ENCODE measurements at places on chromosomes 11 and 22. TPM values are rescaled to one million over a fixed set of nuclear protein-coding genes. Genes with fewer than 3 reads are reported as not detected.

DNA sequence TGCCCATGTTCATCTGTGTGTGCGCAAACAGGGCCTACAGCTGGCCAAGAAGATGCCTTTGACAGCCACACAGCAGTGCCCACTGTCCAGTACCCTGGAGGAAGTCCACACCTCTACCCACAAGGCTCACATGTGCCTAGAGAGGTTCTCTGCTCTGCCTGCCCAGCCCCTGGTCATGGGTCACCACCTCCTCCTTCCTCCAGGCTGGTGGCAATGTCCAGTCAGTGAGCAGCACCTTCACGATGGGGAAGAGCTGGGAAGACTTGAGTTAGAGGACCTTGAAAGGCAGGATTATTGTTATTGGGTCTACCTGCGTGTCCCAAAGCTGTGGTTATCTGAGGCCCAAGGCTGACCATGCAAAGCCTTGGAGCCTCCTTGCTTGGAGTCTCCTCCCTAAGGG lies 28.4 kb upstream of the TTC12 start:
- DNase-seq: no peak
- H3K4me1 ChIP-seq: peaks cover 18% of the 10 kb centered on the region
- H3K27me3 ChIP-seq: peaks cover 4% of the 10 kb centered on the region
- H3K27ac ChIP-seq: no peak overlapping the region
- H3K4me3 ChIP-seq: no peak overlapping the region
- H3K36me3 ChIP-seq: no peaks in the 10 kb centered on the region

- peaks cover 3% of the 10 kb centered on the region for H3K27me3 ChIP-seq
- H3K4me1 ChIP-seq: peaks cover 35% of the 10 kb centered on the region
- H3K4me3 ChIP-seq: no peak overlapping the region
- no peak for DNase-seq
- H3K27ac ChIP-seq: no peak overlapping the region
Measured at GRCh38 chr11:57422669-57423068, 4.3 kb downstream of the SLC43A3 start.

DNA sequence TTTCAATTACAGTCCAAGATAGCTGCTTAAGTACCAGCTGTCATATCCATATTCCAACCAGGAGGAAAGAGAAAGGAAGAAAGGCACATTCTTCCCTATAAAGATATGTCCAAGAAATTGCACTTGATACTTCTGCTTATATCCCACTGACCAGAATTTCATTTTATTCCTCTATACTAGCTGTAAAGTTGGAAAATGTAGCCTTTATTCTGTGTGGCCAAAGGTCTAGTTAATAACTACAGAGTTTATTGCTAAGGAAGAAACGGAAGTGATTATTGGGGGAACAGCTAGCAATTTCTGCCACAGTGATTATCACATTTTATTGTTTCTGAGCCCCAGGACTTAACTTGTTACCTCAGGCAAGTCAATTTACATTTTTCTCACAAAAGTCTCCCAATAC lies 213.8 kb downstream of the TTC28 start:
- no peak overlapping the region for H3K27ac ChIP-seq
- H3K36me3 ChIP-seq: peaks cover 2% of the 10 kb centered on the region
- no peak overlapping the region for H3K4me3 ChIP-seq
- H3K27me3 ChIP-seq: no peaks in the 10 kb centered on the region
- DNase-seq: no peak
- peaks cover 4% of the 10 kb centered on the region for H3K4me1 ChIP-seq

GRCh38 chr22:43852573-43853327 lies 9.6 kb downstream of the SULT4A1 start:
- peak overlapping the region; percentile 85 for H3K27ac ChIP-seq
- H3K4me3 ChIP-seq: no peak overlapping the region
- no peak for DNase-seq
- no peaks in the 10 kb centered on the region for H3K27me3 ChIP-seq
- no peaks in the 10 kb centered on the region for H3K4me1 ChIP-seq

DNA sequence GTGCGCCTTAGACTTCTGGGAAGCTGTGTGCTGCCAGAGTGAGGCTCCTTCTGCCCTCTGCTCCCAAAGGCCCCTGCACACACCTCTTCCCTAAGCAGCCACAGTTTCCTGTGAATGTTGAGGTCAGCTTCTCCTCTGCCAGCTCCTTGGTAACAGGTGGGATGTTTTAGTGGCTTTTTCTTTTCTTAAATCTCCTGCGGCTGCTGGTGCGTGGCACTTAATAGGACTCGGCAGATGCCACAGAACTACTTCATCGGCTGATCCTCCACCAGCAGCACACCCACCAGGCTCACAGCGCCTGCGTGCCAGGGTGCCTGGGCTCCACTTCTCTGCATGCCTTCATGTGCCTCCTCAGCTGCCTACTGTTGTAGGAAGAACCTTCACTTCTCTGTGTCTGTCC lies 87.8 kb downstream of the RCN1 start:
- H3K4me1 ChIP-seq: peaks cover 5% of the 10 kb centered on the region
- DNase-seq: no peak
- peaks cover 7% of the 10 kb centered on the region for H3K27me3 ChIP-seq
- H3K27ac ChIP-seq: no peak overlapping the region

GRCh38 chr11:57648801-57649735 lies 644 bp downstream of the YPEL4 start:
- H3K27ac ChIP-seq: peak overlapping the region; percentile 85
- peak overlapping the region; percentile 93 for H3K4me3 ChIP-seq
- DNase-seq: peak; percentile 39

GRCh38 chr11:112789481-112789880 lies 171.7 kb upstream of the NCAM1 start:
- peaks cover 14% of the 10 kb centered on the region for H3K4me1 ChIP-seq
- no peak for DNase-seq
- H3K27ac ChIP-seq: no peak overlapping the region
- H3K36me3 ChIP-seq: no peaks in the 10 kb centered on the region

- DNase-seq: no peak
- no peak overlapping the region for H3K27ac ChIP-seq
- no peaks in the 10 kb centered on the region for H3K27me3 ChIP-seq
- no peaks in the 10 kb centered on the region for H3K36me3 ChIP-seq
Measured at GRCh38 chr22:49592780-49593501, 234.7 kb downstream of the BRD1 start.

DNA sequence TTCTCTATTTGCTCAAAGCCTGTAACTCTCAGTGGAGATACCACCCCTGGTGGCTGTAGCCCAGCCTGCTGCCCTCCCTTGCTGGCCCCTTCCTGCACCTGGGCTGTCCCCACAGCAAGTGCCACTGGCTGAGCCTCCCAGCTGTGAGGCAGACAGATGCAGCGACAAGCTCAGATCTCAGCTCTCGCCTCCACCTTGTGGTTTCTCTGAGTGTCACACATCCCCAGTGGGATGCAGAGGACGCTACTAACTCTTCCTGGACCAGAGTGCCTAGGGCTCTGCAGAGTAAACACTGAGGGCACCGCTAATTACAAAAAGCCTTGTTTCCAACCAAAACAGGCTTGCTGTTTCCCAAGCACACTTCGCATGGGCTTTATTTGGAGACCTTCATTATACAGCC lies 8.9 kb downstream of the YPEL1 start:
- no peaks in the 10 kb centered on the region for H3K36me3 ChIP-seq
- peak overlapping the region; percentile 10 for H3K27ac ChIP-seq
- no peaks in the 10 kb centered on the region for H3K27me3 ChIP-seq
- H3K4me3 ChIP-seq: no peak overlapping the region
- peaks cover 6% of the 10 kb centered on the region for H3K4me1 ChIP-seq

- no peaks in the 10 kb centered on the region for H3K36me3 ChIP-seq
- peaks cover 21% of the 10 kb centered on the region for H3K4me1 ChIP-seq
- no peak overlapping the region for H3K4me3 ChIP-seq
- no peak for DNase-seq
Measured at GRCh38 chr11:27416568-27417176, 53.7 kb upstream of the CCDC34 start.

- peaks cover 3% of the 10 kb centered on the region for H3K36me3 ChIP-seq
- H3K4me3 ChIP-seq: no peak overlapping the region
- H3K4me1 ChIP-seq: peaks cover 14% of the 10 kb centered on the region
- H3K27me3 ChIP-seq: no peaks in the 10 kb centered on the region
- no peak overlapping the region for H3K27ac ChIP-seq
Measured at GRCh38 chr22:20037419-20037818, 16.5 kb downstream of the TANGO2 start.

GRCh38 chr11:35891096-35891495 lies 52.8 kb upstream of the LDLRAD3 start:
- H3K36me3 ChIP-seq: no peaks in the 10 kb centered on the region
- H3K27ac ChIP-seq: no peak overlapping the region
- DNase-seq: no peak
- no peaks in the 10 kb centered on the region for H3K27me3 ChIP-seq

- peaks cover 3% of the 10 kb centered on the region for H3K4me1 ChIP-seq
- DNase-seq: no peak
- H3K27me3 ChIP-seq: no peaks in the 10 kb centered on the region
- H3K27ac ChIP-seq: no peak overlapping the region
Measured at GRCh38 chr11:72305077-72305476, 61.1 kb upstream of the PHOX2A start.

- H3K4me3 ChIP-seq: no peak overlapping the region
- peaks cover 11% of the 10 kb centered on the region for H3K27me3 ChIP-seq
- no peak overlapping the region for H3K27ac ChIP-seq
- no peaks in the 10 kb centered on the region for H3K4me1 ChIP-seq
- H3K36me3 ChIP-seq: no peaks in the 10 kb centered on the region
- no peak for DNase-seq
Measured at GRCh38 chr11:35042224-35042623, 96.7 kb upstream of the CD44 start.

DNA sequence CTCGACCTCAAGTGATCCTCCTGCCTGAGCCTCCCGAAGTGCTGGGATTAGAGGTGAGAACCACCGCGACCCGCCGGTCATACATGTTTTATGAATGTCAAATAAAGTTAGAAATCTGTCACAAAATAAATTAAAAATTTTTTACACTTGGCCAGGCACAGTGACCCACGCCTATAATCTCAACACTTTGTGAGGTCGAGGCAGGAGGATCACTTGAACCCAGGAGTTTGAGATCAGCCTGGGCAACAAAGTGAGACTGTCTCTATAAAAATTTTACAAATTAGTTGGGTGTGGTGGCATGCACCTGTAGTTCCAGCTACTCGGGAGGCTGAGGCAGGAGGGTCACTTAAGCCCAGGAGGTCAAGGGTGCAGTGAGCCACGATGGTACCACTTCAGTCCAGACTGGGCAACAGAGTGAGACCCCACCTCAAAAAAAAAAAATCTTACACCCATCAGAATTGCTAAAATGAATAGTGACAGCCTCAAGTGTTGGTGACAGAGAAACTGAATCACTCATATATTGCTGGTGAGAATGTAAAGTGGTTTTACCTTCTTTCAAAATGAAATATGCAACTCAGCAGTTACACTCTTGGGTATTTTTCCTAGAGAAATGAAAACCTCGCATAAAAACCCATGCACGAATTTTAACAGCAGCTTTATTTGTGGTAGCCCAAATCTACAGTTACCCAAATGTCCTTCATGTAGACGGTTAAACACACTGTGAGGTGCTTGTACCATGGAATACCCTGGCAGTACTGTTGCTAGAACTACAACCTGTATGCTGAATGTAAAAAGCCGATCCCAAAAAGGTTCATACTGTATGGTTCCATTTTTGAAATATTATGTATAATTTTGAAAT lies 55.4 kb downstream of the MED15 start:
- H3K36me3 ChIP-seq: peaks cover 30% of the 10 kb centered on the region
- peaks cover 4% of the 10 kb centered on the region for H3K4me1 ChIP-seq

DNA sequence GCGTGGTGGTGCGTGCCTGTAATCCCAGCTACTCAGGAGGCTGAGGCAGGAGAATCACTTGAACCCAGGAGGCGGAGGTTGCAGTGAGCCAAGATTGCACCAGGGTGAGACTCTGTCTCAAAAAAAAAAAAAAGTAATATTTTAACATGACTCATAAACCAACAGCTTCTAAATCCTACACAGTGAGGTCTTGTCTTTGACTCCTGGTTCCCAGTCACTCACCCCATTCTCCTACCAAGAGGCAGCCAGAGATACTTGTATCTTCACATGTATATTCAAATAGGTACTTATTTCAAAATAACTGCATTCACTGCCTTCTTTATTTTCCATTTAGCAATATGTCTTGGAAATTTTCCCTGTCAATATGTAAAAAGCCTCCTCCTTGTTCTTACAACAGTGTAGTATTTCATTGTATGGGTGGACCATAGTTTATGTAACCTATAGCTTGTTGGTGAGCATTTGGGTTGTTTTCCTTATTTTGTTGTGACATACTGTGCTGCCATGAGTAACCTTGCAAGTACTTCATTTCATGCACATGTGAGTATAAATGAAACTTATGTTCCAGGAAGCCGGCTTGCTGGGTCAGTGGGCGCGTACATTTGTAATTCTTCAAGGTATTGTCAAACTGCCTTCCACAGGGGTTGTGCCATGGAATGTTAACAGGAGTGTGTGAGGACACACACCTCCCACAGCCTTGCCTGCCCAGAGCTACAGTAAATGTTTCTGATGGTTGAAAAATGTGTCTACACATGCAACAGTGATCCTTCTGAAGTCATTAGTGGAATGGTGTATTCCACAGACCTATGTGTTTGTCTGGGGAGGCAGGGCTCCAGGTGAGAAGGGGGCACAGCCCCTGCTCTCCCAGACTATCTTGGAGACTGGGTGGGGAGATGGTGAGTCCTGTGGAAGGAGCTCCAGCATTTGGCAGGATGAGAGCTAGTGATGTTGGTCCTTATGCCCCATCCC lies 47.9 kb downstream of the OSBP2 start:
- no peaks in the 10 kb centered on the region for H3K27me3 ChIP-seq
- H3K4me1 ChIP-seq: no peaks in the 10 kb centered on the region
- no peak overlapping the region for H3K27ac ChIP-seq
- no peak overlapping the region for H3K4me3 ChIP-seq
- no peaks in the 10 kb centered on the region for H3K36me3 ChIP-seq
- DNase-seq: no peak

- H3K36me3 ChIP-seq: no peaks in the 10 kb centered on the region
- no peak for DNase-seq
- H3K4me1 ChIP-seq: peaks cover 15% of the 10 kb centered on the region
- H3K27ac ChIP-seq: no peak overlapping the region
Measured at GRCh38 chr11:35349897-35350296, 69.5 kb downstream of the SLC1A2 start.

DNA sequence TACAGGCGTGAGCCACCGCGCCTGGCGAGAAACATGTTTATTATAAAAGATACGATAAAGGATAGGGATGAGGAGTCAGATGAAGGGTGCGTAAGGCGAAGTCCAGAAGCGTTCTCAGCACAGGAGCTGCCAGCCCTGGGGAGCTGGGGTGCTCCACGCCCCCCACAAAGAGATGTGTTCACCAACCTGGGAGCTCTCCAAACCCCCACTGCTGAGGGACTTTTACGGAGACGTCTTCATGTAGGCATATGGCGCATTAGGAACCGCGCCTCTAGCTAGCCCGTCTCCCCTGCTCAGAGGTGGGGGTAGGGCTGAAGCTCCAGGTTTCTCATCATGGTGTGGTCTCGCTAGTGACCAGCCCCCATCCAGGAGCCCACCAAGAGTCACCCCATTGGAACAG lies 8.4 kb upstream of the ZBED4 start:
- no peaks in the 10 kb centered on the region for H3K36me3 ChIP-seq
- no peak overlapping the region for H3K4me3 ChIP-seq
- H3K27me3 ChIP-seq: peaks cover 65% of the 10 kb centered on the region
- H3K27ac ChIP-seq: no peak overlapping the region
- DNase-seq: no peak

Gene C11orf65
- total RNA-seq: 1.0 TPM

Gene HTR3B
- total RNA-seq: 0.26 TPM

Gene SLC37A4
- total RNA-seq: 50.2 TPM

Gene OR56A1
- total RNA-seq: 0.14 TPM

Gene EXPH5
- total RNA-seq: 0.68 TPM

Gene SYT7
- total RNA-seq: 4.1 TPM

Gene GNB1L
- total RNA-seq: 13.8 TPM

Gene ROM1
- 0.23 TPM for total RNA-seq

Gene LIMK2
- 31.3 TPM for total RNA-seq

Gene CPT1A
- 0.48 TPM for total RNA-seq

Gene AQP11
- 2.1 TPM for total RNA-seq

Gene CD3E
- total RNA-seq: not detected

Data from neural crest cell (in vitro differentiated cells).